Coronary artery (tissue), 2 donors: ENCODE measurements at places on chromosomes 1 and 21.

DNA sequence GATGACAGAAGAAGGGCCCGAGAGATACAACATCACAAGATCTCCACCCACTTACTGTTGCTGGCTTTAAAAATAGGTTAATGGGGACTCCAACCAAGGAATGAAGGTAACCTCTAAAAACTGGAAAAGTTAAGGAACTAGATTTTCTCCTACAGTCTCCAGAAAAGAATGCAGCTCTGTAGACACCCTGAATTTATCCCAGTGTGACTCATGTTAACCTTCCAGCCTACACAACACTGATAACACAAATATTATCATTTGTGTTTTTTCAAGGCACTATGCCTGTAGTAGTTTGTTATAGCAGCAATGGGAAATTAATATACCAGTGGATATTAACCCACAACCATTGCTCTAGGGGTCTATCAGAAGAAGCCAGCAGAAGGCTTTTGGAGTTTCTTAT, 730.7 kb upstream of the ZP4 start:
- DNase-seq = no peak

GRCh38 chr1:24696756-24697330, 48.4 kb upstream of the CLIC4 start:
- DNase-seq = no peak

DNA sequence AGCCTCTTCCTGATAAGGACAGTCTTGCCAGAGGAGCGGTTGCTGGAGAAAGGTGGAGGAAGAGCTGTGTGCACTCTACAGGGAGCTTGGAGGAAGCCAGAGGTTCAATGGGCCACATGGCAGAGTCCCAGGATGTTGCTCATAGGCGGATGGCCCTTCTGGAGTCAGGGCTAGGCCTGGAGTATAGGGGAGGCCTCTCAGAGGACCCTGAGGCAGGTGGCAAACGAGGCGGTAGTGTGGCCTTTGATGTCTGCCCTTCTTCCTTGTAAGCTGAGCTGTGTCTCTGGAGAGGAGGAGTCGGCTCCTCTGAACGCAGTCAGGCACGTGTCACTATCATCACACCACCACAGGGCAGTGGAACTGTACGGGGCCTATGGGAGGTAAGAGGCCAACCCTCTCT, 8.6 kb downstream of the PKP1 start:
- no peak for DNase-seq

DNA sequence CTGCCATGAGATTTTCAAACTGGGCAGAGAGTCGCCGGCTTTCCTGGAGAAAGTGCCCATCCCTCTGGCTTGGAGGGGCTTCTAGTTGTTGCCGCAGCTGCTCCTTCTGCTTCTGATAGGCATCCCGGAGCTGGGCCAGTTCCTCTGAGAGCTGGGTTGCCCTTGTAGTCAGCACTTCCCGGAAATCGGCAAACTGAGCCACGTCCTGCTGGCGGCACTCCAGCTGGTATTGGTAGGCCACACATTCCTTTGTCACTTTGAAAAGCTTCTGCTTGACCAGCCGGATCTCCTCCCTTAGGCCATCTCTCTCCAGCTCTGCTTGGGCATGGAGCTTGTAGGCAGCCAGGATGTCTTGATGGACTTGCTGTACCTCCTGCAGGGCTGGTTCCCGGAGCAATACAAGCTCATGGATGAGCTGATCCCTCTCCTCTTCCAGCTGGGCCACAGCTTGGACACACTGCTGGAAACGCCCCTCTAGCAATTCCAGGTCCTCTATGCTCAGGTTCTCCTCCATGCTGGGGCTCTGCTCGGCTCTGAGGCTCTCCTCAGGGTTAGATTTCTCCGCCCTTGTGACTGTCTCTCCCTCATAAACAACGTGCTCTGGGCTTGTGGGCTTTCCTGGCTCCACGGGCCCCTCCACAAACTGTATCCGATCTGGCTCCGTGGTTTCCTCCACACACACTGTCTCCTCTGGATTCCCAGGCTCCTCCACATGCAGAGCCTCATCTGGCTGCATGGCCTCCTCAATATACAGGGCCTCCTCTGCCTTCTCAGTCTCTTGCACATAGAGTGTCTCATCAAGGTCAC, 7.3 kb downstream of the SYNC start:
- peak; percentile 82 for DNase-seq

DNA sequence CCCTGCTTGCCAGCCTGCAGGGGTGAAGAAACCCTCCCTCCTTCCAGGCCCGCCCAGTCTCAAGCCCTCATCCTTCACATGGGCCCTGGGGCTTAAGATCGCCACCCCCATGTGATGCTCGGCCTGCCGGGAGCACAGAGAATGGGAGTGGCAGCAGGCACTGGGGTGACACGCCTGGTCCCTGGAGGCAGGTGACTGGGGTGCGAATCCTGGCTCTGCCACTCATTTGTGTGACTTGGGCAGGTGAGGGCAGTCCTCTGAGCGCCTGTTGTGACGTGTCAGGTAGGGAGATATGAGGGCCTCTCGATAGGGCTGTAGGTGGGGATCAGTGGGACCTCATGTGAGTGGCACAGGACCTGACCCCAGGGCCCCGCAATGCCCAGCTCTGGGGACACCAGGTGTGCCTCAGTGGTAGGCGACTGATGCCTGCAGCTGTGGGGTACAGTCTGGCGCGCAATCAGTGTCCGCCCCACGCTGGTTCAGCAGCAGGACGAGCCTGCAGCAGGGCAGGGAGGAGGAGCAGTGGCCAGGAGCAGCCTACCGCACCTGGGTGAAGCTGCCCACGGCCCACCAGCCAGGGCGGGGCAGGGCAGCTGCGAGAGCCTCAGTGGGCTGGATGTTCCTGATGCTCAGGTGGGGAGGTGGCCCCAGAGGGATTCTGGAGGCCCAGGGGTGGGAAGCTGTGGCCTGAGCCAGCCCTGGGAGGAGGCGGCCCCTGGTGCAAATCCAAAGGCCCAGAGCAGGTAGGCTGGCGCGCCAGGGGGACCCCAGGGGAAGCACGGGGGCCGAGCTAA, 6.2 kb downstream of the SH2D5 start:
- peak; percentile 65 for DNase-seq

- no peak for DNase-seq
Observed at GRCh38 chr1:43351421-43352350, 7.1 kb upstream of the CDC20 start.

DNA sequence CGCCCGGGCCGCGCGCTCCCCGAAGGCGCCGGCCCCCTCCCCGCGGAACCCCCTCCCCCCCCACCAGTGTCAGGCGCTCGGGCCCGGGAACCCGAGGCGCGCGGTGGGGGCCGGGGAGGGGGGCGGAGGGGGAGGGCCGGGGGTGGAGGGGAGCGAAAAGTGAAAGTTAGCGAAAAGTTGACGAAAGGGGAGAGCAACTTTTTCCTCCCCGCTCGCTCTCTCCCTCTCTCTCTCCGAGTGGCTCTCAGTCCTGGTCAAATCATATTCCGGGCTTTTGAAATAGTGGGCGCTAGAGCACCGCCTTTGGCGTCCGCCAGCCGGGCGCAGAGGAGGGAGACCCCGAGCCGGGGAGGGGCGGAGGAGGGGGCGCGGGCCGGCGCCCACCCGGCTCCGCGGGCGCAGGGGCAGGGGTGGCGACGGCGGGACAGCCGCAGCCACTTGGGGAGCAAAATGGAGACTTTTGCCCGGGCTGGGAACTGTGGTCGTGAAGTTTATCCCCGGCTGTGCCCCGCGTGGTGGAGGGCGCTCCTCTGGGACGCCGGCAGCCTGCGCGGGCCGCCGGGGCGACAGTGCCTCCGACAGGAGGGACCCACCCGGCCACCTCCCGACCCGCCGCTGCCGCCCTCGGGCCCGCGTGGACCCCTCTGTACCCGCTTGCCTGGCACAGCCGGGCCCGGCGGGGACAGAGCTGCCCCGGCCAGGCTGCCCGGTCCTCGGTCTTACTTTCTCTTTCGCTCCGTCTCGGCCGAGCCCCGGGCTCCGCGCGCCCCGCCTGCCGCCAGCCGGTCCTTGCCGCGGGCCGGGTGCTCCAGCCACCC, 697 bp downstream of the PRDM16 start:
- DNase-seq = no peak

DNA sequence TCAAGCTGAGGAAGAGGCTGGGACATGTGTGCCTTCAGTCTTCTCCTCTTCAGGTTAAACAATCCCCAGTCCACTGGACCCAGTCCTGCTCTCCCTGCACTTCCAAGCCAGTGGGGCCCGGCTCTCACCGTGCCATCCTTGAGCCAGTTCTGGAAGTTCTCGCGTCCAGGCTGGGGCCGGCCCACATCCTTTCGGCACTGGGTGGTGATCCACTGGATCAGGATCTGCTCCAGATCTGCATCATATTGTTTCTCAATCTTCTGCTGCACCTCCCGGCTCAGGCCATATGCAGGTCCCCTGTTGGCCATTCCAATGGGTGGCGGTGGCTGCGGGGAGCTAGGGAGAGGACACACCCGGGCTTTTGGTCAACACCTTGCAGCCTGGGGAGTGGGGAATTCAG, 5.1 kb downstream of the TAGLN2 start:
- DNase-seq = no peak

GRCh38 chr1:24696041-24696755, 49.0 kb upstream of the CLIC4 start:
- no peak for DNase-seq

- no peak for DNase-seq
Observed at GRCh38 chr1:158075078-158075477, 81.6 kb downstream of the KIRREL1 start.

DNA sequence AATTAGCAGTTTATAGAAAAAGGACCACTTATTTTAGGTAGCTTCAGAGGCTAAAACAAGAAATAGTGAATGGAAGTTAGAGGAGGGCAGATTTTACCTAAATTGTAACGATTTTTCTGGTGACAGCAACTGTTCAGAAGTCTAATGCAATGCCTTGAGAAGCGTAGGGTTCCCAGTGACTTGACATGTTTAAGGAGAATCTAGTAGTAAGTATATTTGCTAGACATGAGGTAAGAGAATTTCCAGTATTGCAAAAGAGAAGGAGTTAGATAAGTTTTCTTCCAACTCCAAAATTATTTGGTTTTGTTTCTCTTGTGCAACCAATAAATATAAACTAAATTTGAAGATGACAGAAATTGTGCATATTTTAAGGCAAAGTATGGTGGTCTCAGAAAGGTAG, 140.0 kb downstream of the SMYD3 start:
- DNase-seq = no peak

GRCh38 chr1:17207046-17207445, 2.1 kb downstream of the PADI1 start:
- no peak for DNase-seq

DNA sequence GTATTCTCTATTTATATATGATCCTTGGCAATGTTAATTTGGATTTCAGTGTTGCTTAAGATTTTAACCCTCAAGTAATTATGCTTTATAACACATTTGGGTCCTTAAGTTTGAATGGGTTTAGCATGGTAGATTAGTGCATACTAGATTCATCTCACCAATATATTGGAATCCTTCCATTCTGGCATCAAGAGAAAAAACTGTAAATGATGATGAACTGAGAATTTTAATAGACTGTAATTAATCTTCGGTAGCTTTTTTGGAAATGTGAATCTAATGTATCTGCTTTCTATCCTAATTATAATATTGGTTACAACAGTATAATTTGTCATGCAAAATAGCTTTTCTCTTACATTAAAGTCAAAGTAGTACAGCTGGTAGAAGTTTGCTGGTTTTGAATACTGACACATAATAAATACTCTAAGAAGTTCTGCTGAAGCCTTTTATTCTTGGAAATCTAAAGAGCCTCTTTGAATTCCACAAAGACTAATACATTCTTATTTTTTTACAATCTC, 279.8 kb downstream of the AMY1C start:
- DNase-seq = no peak

- DNase-seq = no peak
Observed at GRCh38 chr21:30206551-30207251, 9.2 kb downstream of the CLDN8 start.
